ENCODE measurements at places on chromosomes 7 and 10. TPM values are rescaled to one million over a fixed set of nuclear protein-coding genes. Genes with fewer than 3 reads are reported as not detected.
A peak's percentile ranks its signal among the peaks of the same experiment; 100 is the strongest.

GRCh38 chr7:104142147-104142546, 65.7 kb downstream of the ORC5 start:
- H3K36me3 ChIP-seq, result no peaks in the 10 kb centered on the region
- no peak for DNase-seq
- peaks cover 1% of the 10 kb centered on the region for H3K27me3 ChIP-seq
- no peaks in the 10 kb centered on the region for H3K4me1 ChIP-seq
- no peak overlapping the region for H3K27ac ChIP-seq

DNA sequence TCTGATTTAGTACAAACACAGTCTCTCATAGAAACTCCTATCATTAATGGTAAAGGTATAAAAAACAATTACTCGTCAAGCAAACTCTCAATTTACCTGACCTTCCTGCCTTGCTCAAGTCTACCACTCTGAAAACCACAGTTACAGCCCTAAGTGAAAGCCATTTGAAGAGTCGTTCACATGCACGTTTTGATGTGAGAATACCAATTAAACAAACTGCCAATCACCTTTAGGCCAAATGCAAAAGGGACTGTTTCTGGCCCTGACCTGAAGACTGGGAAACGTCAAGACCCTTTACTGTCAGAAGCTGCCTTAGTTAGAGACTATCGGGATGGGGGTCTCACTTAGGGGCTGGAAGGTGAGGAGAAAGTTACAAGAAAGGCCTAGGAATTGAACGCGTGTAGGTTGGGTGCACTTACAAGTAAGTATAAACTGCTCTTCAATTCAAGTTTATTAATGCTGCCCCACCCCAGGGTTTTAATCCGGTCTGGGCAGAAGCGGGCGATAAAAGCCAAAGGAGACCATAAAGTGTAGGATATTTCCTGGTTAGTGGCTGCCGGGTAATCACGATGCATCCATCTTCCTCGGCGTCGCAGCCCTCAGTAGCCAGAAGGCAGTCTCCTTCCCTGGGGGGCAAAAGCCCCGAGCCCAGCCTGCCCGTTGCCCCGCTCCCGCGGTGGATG, 935 bp downstream of the TM9SF3 start:
- H3K27me3 ChIP-seq, result peaks cover 10% of the 10 kb centered on the region
- H3K27ac ChIP-seq, result peak overlapping the region; percentile 94
- peaks cover 18% of the 10 kb centered on the region for H3K4me1 ChIP-seq
- peak overlapping the region; percentile 97 for H3K4me3 ChIP-seq
- DNase-seq, result no peak

DNA sequence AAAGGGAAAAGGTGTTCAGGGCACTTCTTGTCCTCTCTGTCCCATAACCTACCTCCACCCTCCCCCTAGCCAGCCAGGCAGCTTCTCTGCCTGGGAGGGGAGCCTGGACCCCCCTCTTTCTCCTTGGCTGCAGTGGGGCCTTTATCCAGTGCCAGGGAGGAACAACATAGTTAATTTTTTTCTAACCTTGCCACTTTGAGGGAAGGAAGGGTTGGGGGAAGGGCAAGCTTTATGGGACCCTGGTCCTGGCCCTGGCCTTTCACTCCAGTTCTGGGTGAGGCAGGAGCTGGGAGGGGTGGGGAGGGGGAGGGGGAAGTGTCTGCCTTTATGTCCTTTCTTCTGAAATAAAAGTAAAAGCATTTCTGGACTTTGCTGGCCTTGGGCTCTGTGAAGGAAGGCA, 4.5 kb downstream of the VGF start:
- H3K4me3 ChIP-seq, result no peak overlapping the region
- no peak overlapping the region for H3K27ac ChIP-seq
- H3K36me3 ChIP-seq, result peaks cover 14% of the 10 kb centered on the region
- DNase-seq, result no peak
- peaks cover 12% of the 10 kb centered on the region for H3K4me1 ChIP-seq

DNA sequence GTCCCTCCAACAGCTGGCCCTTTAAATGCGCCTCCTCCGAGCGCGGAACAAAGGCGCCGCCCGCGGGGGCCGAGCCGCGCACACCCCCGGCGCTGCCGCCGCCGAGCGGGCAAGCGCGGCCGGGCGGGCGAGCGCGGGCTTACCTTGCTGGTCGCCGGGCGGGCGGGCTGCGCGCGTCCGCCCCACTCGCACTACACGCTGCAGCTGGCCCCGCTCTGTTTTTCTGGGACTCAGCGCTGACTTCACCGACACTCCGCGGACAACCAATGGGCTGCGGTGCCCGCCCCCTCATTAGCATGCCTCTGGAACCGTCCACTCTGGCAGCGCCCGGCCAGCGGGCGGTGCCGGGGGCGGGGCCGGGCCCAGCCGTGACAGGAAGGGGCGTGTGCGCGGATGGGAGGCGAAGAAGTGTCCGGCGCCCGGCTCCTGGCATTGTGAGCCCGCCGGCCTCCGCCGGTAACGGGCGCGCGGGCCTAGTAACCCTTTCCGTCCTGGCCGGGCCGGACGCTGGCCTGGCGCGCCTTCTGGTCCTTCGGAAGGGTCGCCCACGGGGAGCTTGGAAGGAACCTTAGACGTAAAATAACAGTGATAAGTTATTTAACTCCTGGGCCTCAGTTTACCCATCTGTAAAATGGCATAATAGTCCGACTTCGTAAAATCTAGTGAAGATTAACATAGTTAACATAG, at the start of gene SORBS1:
TSS of gene SORBS1 (minus strand) at position 195 of the 687 bp plus-strand sequence. CDS start 120,236 bp downstream, outside the sequence.
- H3K4me3 ChIP-seq, result peak within 1 kb of the TSS; percentile 95
- H3K36me3 ChIP-seq, result peaks cover 8% of the 10 kb centered on the region
- peaks cover 13% of the 10 kb centered on the region for H3K27me3 ChIP-seq
- peak; percentile 95 for DNase-seq

DNA sequence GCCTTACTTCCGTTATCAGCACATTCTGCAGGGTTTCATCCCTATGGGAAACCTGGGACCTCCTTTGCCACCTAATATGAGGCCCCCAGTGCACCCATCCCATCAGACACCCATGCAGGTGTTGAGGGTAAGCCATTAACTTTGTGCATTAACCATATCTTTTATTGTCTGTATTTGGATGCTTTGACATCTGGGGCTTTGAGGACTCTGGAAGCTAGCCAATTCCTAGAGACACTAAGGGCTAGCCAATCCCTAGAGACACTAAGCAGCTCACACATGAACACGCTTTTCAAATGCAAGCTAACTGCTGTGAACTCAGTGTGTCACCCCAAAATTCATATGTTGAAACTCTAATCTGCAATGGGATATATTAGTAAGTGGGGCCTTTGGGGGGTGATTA, 272.5 kb upstream of the COBL start:
- no peak overlapping the region for H3K4me3 ChIP-seq
- no peak overlapping the region for H3K27ac ChIP-seq
- peaks cover 8% of the 10 kb centered on the region for H3K27me3 ChIP-seq
- H3K4me1 ChIP-seq, result peaks cover 17% of the 10 kb centered on the region
- DNase-seq, result no peak

DNA sequence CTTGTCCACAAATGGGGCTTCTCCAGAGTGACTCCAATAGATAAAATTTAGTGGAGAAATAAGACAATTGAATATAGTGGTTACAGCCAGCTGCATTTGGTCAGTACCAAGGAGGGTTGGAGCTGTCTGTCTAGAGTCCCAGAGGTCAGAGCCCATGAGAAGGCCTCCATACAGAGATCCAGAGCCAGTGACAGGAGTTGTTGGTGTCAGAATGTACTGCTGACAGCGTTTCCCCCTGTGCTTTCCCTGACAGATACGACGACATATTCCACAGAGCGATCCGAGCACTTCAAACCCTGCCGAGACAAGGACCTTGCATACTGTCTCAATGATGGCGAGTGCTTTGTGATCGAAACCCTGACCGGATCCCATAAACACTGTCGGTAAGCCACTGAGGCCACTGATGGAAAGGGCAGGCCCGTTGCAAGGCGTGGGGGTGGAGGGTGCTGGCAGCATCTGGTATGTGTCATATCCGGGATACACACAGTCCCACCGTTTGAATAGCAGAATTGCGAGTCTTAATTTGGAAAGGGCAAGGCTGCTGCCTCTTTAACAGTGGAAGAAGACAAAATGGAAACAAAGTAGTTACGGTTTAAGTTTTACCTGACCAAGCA, 483.6 kb downstream of the NRG3 start:
- H3K27me3 ChIP-seq, result no peaks in the 10 kb centered on the region
- no peak for DNase-seq
- H3K4me3 ChIP-seq, result no peak overlapping the region

GRCh38 chr7:74343281-74344131, 54.3 kb downstream of the CLIP2 start:
- DNase-seq, result no peak
- H3K27me3 ChIP-seq, result peaks cover 7% of the 10 kb centered on the region
- H3K36me3 ChIP-seq, result peaks cover 28% of the 10 kb centered on the region
- H3K27ac ChIP-seq, result no peak overlapping the region

- H3K36me3 ChIP-seq, result no peaks in the 10 kb centered on the region
- no peak overlapping the region for H3K27ac ChIP-seq
- H3K4me3 ChIP-seq, result no peak overlapping the region
- no peaks in the 10 kb centered on the region for H3K27me3 ChIP-seq
- no peak for DNase-seq
Observed at GRCh38 chr10:13984647-13985155, 346.0 kb downstream of the FRMD4A start.

DNA sequence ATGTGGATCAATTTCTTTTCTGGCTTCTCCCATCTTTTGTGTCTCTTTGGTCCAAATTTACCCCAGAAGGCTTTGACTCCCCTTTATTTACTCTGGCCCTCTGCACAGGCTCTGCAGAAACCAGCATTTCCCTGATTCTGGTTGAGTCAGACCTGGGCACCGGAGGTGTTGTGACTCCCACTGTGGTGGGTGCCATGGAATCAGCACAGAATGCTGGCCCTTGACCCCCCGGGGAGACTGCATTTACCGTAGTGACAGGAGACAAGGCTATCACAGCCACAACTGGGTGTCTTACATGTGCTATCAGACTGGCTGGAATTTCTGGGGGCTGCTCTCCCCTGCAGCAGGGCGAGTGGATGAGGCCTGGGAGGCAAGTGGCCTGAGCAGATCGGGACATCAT, 37.6 kb downstream of the PLXDC2 start:
- DNase-seq, result no peak
- H3K36me3 ChIP-seq, result no peaks in the 10 kb centered on the region
- no peaks in the 10 kb centered on the region for H3K4me1 ChIP-seq
- H3K27me3 ChIP-seq, result no peaks in the 10 kb centered on the region

DNA sequence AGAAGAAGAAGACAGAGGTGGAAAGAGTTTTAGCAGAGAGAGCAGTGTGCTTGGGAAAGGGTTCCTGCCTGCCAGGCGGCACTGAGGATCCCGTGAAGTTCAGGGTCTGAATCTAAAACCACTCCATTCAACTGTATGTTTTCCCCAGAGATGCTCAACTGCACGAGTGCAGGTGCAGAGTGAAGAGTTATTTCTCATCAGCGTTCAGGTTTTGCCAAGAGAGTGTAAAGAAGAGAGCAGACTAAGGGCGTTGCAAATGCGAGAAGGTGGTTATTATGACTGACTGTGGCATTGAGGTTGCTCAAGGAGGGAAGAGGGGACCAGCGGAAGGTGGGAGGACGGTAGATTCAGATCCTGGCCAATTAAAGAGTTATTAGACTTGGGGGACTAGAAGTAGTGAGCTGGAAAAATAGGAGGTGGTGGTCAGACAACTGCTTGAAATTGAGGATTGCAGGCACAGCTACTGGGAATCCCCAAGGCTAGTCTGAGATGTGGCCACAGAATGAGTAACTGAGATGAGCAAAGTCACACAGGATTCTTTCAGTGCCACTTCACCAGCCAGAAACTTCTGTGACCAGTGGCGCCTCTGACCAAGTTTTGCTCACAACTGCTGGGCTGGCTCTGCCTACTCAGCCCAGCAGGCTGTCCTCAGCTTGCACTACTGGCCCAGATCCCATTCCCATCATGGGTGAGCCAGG, 29.1 kb downstream of the STRA8 start:
- no peak for DNase-seq
- peaks cover under 1% of the 10 kb centered on the region for H3K36me3 ChIP-seq
- H3K27me3 ChIP-seq, result peaks cover 6% of the 10 kb centered on the region
- H3K27ac ChIP-seq, result no peak overlapping the region
- H3K4me3 ChIP-seq, result peak overlapping the region; percentile 17

DNA sequence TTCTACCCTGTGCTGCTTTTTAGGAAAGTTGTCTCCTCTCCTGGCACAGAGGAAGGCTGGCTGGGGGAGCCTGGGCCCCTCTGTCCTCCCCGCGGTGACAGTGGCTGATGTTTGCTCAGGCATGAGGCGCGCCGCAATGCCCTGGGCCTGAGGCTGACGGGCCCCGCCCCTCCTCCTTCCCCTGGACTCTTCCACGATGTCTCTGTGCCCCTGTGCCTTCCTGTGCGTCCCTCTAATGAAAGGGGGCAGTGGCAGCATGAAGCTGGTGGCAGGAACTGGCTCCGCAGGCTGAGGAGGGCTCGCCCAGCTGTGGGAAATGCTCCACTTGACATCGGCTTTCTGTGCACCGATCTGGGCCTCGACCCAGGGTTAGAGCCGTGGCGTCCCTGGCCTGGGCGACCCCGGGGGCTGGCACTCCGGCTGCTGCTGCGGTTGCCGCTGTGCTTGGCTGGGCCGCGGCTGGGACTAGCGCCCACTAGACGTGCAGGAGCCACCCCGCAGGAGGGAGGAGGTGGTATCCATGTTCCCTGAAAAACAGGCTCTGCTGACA, 67.9 kb downstream of the ZNF680 start:
- no peaks in the 10 kb centered on the region for H3K4me1 ChIP-seq
- peaks cover 4% of the 10 kb centered on the region for H3K36me3 ChIP-seq
- H3K4me3 ChIP-seq, result no peak overlapping the region
- DNase-seq, result peak; percentile 8
- H3K27me3 ChIP-seq, result no peaks in the 10 kb centered on the region

- no peak overlapping the region for H3K27ac ChIP-seq
- H3K4me3 ChIP-seq, result no peak overlapping the region
- DNase-seq, result no peak
- peaks cover 26% of the 10 kb centered on the region for H3K4me1 ChIP-seq
- peaks cover 6% of the 10 kb centered on the region for H3K36me3 ChIP-seq
Observed at GRCh38 chr7:69504733-69505420, 93.4 kb upstream of the AUTS2 start.

DNA sequence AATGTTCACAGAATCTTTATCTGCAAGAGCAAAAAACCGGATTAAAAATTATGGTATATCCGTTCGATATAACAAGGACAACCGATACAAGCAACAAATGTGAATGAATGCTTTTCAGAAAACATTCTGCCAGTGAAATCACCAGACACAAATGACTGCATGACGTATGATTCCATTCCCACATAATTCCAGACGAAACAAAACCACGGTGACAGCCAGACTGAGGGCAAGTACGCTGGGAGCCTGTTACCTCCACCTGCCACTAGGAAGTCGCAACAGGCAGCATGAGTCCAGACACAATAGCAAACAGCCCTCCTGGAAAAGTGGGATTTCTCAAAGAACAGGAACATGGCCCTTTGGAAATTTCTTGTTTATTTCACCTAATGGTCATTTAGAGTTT, 41.7 kb downstream of the MAD1L1 start:
- H3K36me3 ChIP-seq, result peaks cover 26% of the 10 kb centered on the region
- H3K4me1 ChIP-seq, result no peaks in the 10 kb centered on the region
- no peaks in the 10 kb centered on the region for H3K27me3 ChIP-seq
- no peak for DNase-seq

Gene DMBT1
- 0.49 TPM for total RNA-seq

Gene ZNF789
- total RNA-seq, result 17.1 TPM

Gene ITPRID1
- not detected for total RNA-seq

Gene GPR26
- total RNA-seq, result 0.05 TPM

Gene TMEM178B
- 0.28 TPM for total RNA-seq

Gene POLR2J2
- total RNA-seq, result 9.4 TPM

Gene GATA3
- 70.9 TPM for total RNA-seq

Gene NUTM2A
- 2.6 TPM for total RNA-seq

Gene PLEKHA8
- 43.8 TPM for total RNA-seq

Gene PNLIPRP3
- total RNA-seq, result not detected

Gene SYCE1
- 0.26 TPM for total RNA-seq

Gene SFTPA1
- not detected for total RNA-seq

Gene LIPM
- total RNA-seq, result 0.31 TPM

Gene NOM1
- total RNA-seq, result 33.6 TPM

Gene EPHB6
- 3.8 TPM for total RNA-seq

Gene SORCS1
- total RNA-seq, result 0.56 TPM

Gene ANKMY2
- 20.5 TPM for total RNA-seq

Gene OR2A1
- total RNA-seq, result not detected

Gene ADAMTS14
- total RNA-seq, result 1.1 TPM
